ENCODE measurements at places on chromosomes 4 and X.

- DNase-seq: no peak
Observed at GRCh38 chr4:59814402-59815010, 1385.6 kb upstream of the ADGRL3 start.

DNA sequence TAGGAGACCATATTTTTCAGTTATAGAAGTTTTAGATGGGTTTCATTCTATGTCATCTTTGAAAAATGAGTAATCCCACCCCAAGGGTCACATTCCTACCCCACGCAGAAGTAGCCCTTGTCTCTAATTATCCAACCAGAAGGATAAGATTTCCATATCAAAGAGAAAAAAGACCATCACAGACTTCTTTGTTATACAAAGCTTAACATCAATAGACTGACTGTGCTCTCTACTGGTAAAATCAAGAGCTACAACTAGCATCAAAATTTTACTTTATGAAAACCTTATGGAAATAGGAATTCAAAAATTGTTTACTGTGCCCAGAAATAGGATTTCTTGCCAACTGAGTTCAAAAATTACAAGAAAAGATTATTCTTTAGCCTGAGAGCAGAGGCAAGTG is 24.9 kb downstream of the TNMD start:
- DNase-seq: no peak

- peak; percentile 90 for DNase-seq
Observed at GRCh38 chrX:44872821-44873414, at the start of gene KDM6A. TSS of gene KDM6A (plus strand) at chrX:44873188. CDS start at chrX:44873552, 364 bp downstream.

DNA sequence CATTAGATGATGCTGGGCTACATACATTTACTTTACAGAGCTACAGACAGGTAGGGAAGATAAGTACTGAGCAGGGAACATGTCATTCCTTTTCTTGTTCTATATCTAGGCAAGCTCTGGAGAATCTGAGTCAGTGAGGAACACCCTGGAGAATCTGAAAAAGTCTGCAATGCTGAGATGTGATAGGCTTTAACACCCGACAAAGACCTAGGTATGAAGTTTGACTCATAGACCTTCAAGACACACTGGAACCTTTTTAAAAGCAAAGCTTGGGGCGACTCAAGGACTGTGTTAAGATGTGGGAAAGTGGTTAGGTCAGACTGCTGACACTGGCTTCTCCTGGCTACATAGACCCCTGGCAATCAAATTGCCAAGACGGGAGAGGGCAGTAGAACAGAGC is 42.8 kb downstream of the OSTC start:
- DNase-seq: no peak

DNA sequence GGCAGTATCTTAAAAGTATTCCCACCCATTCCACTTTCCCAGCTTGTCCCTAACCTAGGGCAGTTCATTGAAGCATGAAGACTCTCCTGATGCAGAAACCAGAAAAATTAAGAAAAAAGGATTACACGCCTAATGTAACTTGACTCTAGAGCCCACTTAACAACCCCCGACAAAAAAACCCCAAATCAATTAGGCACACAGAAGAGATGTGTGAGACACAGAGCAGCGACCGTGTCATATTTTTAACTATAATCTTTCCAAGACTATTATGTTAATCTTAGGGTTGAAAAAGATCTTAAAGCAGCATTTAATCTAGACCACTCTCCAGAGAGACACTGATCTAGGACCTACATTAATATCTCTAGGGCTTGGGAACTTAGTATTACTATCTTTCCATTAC is 1.3 kb downstream of the YTHDC1 start:
- DNase-seq: peak; percentile 0

DNA sequence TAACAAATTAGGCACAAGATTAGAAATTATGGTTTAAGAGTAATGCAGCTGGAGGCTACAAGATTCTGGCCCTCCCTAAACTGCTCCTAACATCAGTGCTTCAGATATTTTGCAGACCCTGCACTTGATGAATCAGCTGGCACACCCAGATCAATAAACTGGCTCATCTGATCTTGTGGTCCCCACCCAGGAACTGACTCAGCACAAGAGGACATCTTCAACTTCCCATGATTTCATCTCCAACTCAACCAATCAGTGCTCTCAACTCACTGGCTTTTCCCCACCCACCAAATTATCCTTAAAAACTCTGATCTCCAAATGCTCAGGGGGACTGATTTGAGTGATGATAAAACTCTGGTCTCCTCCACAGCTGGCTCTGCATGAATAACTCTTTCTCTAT is 21.7 kb upstream of the TMEM33 start:
- no peak for DNase-seq

- DNase-seq: no peak
Observed at GRCh38 chr4:17347445-17347844, 164.4 kb downstream of the QDPR start.

DNA sequence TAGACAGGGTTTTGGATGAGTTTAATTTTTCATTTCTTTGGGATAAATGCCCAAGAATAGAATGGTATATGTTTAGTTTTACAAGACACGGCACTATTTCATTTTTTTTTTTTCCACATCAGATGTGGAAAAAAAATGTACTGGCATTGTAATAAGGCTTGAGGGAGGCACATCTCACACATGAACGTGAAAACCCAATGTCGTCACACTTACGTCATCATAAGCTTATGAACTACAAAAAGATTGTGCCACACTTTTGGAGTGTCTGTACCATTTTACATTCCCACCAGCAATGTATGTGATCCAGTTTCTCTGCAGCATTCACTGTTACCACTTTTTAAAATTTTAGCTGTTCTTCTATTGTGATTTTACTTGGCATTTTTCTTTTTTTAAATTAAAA is 74.2 kb downstream of the TAF1 start:
- DNase-seq: no peak

DNA sequence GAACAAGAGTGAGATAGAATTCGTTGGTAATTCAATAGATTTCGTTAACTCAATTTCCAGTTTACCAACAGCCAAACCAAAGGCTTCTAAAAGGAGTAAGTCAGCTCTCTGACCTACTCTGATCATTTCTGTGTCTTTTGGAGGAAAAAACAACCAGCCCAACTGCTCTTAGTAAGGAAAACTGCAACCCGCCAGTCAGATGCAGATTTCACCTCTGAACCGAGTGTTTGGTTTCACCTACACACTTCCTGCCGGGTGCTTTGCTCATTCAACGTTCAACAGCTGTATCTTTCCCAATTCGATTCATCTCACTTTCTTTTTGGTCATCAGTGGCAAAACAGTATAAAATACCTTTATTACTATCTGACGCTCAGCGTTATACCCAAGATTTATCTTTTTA is 24.5 kb downstream of the TMSB4X start:
- no peak for DNase-seq

GRCh38 chr4:112130906-112131305 is 14.3 kb upstream of the FAM241A start:
- DNase-seq: no peak

- no peak for DNase-seq
Observed at GRCh38 chr4:13484749-13485221, 645 bp upstream of the RAB28 start.

DNA sequence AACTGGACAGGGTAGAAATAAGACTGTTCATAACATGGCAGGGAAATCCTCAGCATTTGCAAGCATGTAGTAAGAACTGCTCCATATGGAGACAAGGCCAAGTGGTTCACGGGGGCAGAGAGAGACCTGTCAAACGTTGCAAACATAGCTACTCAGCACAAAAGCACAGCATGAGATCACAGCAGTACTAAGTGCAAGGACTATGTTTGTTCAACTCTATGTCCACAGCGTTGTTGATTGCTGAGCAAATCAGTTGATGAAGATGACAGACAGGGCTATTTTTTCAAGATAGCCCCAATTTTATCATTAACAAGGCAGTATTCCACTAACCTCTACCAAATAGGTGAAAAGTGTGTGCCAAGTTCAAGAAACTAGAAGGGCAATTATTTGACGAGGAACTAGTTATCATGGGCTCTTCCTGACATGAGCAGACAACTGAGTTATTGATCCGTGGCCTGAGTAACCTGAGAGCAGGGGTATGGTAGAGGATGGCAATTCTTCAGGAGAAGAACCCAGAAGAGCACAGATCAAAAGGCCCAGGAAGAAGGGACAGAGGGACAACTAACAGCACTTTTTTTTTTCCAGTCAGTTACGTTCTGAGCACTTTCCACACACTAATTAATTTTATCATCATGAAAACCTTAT is 57.4 kb downstream of the SPOCK3 start:
- DNase-seq: no peak

GRCh38 chr4:148152868-148153625 is 289.2 kb downstream of the NR3C2 start:
- DNase-seq: no peak

DNA sequence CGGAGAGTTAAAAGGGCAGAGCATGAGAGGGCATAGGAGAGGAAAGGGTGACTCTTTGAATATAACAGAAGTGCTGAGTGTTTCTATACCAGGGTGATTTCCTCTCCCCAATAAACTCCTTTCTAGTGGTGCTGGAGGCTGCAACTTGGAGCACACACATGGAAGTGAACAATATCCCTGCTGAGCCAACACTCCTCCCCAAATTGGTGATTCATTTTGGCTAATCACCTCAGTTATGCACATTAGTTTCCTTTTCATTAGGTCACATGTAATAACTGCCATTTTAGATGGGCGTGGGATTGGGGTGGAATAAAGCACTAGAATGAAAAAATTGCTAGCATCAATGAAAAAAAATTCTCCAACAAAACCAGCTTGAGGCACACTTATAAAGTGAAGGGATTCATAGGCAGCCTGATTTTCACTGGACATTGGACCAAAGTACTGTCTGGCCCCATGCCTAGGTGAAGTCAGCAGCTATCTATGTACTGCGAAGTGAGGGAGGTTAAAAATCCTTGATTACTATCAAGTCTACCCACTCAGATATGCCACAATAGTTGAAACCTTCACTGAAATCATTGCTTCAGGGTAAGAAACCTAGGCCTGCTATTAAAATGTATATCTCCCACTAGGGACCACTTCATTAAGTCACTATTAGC is 174.0 kb downstream of the GLUD2 start:
- no peak for DNase-seq

DNA sequence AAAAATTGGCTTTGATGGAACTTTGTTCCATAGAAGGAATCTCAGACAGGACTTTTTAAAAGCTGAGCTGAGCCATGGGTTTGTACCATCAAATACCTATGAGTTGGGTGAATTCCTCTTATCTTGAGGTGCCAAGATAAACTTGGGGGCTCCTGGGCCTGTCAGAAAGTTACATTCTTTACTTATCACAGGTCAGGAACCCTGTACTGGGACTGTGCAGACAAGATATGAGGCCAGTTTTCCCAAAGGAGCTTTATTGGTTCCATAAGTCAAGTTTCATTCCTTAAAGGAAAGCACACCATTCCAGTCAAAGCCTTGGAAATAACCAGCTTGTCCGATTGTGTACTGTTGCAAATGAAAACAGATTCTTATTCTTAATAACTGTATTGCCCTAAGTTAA is 72.4 kb upstream of the PACRGL start:
- DNase-seq: no peak

DNA sequence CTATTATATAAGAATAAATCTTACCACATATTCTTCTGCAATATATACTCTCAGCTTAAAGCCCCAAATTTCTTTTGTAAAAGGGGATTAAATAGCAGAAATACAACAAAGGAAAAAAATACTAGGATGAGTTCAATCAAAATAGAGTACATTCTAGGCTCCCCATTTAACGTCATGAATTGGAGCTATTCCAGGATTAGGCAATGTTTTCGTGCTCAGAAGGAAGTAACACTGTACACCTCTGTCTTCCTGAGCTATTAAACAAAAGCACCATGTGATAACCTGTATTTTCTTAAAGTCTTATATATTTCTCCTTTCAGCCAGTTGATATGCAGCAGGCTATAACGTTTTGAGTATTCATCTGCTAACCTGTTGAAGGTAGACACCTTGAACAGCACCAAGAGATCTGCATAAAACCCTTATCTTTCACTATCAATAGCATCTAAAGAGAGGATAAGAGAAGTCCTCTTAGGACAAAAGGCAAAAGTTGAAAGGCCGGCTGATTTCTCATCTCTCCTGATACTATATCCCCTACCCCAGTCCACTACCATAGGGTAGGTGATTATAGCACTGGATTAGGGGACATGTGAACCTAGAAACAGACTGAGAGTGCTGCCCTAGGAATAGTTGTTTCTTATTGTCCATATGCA is 31.5 kb downstream of the TEC start:
- no peak for DNase-seq

DNA sequence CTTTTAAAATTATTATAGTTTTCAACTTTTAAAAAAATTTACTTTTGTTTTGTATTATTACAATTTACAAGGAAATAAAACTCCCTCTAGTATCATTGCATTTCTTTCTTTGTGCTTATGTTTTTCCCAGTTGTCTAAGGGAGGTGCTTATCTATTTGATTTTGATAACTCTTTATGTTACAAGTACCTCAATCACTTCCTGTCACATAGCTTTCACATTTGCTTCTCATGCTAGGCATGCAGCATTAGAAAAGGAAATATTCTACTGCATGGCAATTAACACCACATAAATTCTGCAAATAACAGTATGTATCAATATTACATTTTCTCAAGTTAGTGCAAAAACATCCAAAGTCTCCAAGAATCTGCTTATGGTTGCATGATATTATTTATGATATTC is 180.3 kb upstream of the HS3ST1 start:
- DNase-seq: no peak

DNA sequence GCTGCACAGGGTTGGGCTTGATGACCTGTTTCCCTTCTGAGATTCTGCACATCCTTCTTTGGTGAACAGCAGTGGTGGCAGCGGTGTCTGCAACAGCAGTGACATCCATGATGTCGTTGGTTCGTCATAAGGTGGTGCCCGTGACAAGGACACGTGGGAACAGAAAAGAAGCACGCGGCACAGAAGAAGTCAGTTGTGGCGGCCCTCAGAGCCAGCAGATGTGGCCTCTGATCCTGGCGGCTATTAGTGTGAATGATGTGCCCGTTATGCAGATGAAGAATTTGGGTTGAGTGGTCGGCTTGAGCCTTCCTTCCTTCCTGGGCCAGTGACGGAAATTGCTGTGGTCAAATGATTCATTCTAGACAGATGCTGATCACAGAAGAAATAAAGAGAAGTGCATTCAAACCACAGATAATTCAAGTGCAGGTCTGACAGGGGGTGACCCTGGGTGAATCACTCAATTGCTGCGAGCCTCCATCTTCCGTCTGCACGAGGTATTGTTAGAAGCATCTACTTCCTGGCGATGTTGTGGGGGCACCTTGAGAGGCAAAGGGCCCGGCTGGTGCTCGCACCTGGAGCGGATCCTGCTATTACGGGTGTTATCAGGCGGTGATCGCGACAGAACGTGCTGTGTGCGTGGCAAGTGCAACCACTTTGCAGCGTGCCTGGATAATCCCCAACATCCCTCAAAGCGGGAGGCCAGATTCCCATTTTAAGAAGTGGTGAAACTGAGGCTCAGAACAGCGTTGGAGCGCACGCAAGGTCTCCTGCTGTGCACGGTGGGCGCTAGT is 215.2 kb upstream of the PSAPL1 start:
- DNase-seq: no peak

GRCh38 chr4:14237911-14238310 is 610.4 kb upstream of the BOD1L1 start:
- DNase-seq: no peak

DNA sequence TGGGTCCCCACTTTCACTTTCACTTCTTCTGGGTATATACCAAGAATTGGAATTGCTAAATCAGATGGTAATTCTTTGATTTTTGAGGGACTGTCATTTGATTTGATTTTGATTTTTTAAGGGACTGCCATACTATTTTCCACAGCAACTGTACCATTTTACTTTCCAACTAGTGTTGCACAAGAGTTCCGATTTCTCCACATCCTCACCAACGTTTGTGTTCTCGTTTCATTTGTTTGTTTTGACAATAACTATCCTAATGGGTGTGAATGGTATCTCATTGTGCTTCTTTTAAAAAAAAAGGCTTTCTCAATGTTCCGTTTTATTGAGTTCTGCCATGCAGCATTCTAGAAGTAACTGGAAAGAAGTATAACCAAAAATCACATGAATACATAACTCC is 62.6 kb downstream of the C4orf46 start:
- no peak for DNase-seq
